ENCODE measurements at places on chromosomes 3 and 15. TPM values are rescaled to one million over a fixed set of nuclear protein-coding genes. Genes with fewer than 3 reads are reported as not detected.

DNA sequence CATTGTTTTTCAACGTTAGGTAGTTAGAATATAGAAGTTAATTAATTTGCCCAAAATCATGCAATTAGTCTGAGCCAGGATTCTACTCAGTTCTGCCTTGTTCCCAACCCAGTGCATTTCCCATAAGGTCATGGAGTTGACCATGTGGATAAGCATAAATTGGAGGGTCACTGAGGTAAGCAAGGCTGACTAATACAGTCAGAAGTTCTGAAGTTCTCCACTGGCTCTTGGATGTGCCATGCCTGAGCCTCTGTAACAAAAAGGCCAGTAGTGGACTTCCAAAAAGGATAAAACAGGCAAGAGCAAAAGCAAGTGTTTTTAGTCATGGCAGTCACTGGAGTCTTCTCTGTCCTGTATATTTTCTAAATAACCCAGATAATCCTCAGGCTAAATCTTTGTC lies 124.4 kb upstream of the PHLDB2 start:
- H3K4me3 ChIP-seq = no peak overlapping the region
- DNase-seq = no peak
- peaks cover 5% of the 10 kb centered on the region for H3K4me1 ChIP-seq
- no peaks in the 10 kb centered on the region for H3K27me3 ChIP-seq

GRCh38 chr3:111319598-111319997 lies 222.4 kb upstream of the CD96 start:
- no peak for DNase-seq
- peaks cover 13% of the 10 kb centered on the region for H3K4me1 ChIP-seq
- no peaks in the 10 kb centered on the region for H3K36me3 ChIP-seq
- no peak overlapping the region for H3K27ac ChIP-seq

DNA sequence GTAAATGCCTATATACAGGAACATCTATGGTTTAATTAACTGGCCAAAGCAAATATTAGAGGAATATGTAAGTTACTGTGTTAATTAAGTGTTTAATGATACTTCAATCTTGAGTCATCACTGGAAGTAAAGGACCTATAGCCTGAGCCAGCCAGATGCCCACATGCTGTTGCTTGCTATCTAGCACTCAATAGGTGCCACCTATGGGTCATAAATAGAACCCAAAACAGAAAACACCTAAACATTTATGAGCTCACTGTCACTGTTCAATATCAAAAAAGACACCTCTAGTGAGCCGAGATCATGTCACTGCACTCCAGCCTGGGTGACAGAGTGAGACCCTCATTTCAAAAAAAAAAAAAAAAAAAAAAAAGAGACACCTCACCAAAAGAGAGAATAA lies 48.4 kb upstream of the IP6K2 start:
- H3K4me1 ChIP-seq = no peaks in the 10 kb centered on the region
- no peak overlapping the region for H3K27ac ChIP-seq
- H3K36me3 ChIP-seq = peaks cover 29% of the 10 kb centered on the region
- no peak overlapping the region for H3K4me3 ChIP-seq
- no peaks in the 10 kb centered on the region for H3K27me3 ChIP-seq

GRCh38 chr15:29913528-29914135 lies 91.4 kb upstream of the TJP1 start:
- H3K36me3 ChIP-seq = no peaks in the 10 kb centered on the region
- H3K4me1 ChIP-seq = no peaks in the 10 kb centered on the region
- H3K27ac ChIP-seq = no peak overlapping the region
- no peaks in the 10 kb centered on the region for H3K27me3 ChIP-seq

- no peak for DNase-seq
- H3K27ac ChIP-seq = no peak overlapping the region
- H3K36me3 ChIP-seq = peaks cover 25% of the 10 kb centered on the region
- H3K27me3 ChIP-seq = no peaks in the 10 kb centered on the region
Observed at GRCh38 chr15:84795186-84795585, 22.0 kb upstream of the ALPK3 start.

DNA sequence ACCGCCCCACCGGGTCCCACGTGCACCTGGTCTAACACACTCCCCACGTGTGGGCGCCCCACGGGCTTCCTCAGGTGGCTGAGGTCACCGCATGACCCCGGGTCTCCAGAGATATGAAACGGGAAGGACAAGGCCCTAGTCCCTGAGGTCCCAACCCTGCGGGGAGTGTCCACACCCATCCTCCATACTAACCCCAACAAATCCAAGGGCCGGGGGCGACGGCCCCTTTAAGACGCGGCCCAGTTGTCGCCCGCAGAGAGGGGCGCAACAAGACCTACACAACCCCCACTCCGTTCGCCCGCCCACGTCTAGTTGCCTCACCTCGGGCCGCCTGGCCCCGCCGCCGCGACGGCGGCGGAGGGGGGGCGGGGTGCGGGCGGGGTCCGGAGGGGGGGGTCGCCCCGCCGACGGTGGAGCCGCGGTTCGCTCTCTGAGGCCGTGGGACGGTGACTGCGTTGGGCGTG lies 396 bp downstream of the INO80 start:
- H3K36me3 ChIP-seq = no peaks in the 10 kb centered on the region

- peak overlapping the region; percentile 99 for H3K27ac ChIP-seq
- DNase-seq = peak; percentile 38
- H3K4me3 ChIP-seq = peak overlapping the region; percentile 89
- no peaks in the 10 kb centered on the region for H3K27me3 ChIP-seq
- H3K36me3 ChIP-seq = no peaks in the 10 kb centered on the region
Observed at GRCh38 chr15:44535523-44536301, 1.2 kb upstream of the EIF3J start.

DNA sequence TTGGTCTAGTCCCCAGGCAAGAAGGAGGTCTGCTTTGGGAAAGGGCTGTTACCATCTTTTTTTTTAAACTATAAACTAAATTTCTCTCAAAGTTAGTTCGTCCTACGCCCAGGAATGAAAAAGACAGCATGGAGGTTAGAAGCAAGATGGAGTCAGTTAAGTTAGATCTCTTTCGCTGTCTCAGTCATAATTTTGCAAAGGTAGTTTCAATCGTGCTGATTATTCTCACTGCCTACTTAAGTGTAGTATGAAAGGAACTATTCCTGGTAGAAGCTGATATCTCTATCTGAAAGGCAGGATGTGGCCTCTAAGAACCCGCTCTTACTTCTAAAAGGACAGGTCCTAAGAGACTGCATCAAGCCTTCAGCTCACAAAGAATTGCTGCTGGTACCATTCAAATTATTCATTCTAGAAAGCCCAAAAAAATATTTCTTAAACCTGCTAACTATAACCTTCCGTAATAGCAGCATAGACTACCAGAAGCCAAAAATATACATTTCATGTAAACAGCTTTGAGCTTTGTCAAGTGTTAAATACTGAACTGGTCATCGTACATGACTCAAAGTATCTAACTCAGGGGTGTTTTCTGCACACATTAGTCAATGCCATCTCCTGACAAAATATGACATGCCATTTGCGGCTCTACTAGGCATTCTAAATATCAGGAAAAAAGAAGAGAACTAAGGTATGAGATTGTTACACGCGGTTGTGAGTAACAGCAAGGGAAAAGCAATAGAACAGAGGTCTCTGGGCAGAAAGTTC lies 96.0 kb upstream of the CCDC80 start:
- H3K4me3 ChIP-seq = no peak overlapping the region
- DNase-seq = no peak
- H3K36me3 ChIP-seq = no peaks in the 10 kb centered on the region
- no peaks in the 10 kb centered on the region for H3K27me3 ChIP-seq
- H3K4me1 ChIP-seq = peaks cover 5% of the 10 kb centered on the region

DNA sequence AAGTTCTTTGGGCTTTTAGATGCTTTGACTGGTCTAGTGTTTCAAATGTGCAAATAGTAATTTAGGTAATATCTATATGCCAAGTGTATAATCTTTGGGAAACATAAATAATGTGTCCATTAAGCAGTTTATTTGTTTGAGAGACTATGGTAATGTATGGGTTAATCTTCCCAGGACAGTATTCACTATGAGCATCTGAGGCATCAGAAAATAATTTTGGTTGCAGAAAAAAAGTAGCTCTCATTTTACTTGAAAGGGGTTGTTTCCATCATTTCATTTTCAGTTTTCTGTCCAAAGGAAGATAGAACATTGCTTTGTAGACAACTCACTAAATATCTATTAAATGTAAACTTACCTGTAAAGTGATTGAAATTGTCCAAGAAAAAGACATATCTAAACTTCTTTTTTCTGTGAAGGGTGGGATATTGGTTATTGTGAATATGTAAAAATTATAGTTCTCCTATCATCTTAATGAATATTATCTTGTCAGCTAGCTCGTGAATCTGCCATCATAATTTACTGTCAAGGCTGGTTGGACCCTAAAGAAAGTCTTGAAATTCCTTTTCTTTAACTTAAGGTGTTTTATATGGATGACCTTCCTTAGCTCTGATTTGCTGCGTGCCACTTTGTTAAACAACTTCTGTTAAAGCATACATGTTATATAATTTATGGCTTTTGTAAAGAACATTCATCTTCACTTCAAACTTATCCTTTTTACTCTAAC lies 108.8 kb downstream of the EPHA3 start:
- H3K4me1 ChIP-seq = peaks cover 12% of the 10 kb centered on the region
- H3K36me3 ChIP-seq = no peaks in the 10 kb centered on the region
- H3K27me3 ChIP-seq = no peaks in the 10 kb centered on the region

DNA sequence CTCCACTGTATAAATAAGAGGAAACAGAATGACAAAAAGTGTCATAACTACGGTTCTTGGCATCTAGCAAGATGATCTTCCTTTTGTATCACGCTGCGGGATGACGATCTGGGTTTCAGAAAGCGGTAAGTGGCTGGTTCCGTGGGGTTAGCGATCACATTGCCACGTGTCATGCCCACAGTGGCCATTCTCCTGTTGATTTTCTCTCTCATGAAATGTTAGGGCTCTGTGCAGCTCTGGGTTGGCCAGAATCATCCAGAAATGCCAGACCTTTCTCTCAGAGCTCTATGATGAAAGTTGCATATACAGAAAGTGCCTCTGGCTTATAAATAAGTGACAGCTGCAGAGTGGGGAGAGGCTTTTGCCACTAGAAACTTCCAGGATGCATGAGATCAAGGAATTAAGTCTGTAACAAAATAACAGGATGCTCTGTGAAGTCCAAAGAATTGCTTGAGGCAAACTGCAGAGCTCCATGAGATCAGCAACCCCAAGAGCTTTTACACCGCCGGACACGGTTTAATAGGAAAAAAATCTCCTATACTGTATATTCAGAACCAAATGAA lies 71.6 kb downstream of the ABTB1 start:
- no peak for DNase-seq
- peaks cover 24% of the 10 kb centered on the region for H3K4me1 ChIP-seq
- H3K4me3 ChIP-seq = no peak overlapping the region

Gene CAPN3
- 4.1 TPM for total RNA-seq

Gene CKMT1A
- total RNA-seq = 14.8 TPM

Gene SLC51A
- total RNA-seq = not detected

All from thyroid gland (tissue), 4 donors.